NCI-H2029 treated with DMSO at 0.1 percent for 48 hours (cell line): ENCODE measurements at places on chromosomes 6 and 20.

GRCh38 chr6:132764370-132764769 lies 6.7 kb upstream of the VNN2 start:
- DNase-seq = no peak

DNA sequence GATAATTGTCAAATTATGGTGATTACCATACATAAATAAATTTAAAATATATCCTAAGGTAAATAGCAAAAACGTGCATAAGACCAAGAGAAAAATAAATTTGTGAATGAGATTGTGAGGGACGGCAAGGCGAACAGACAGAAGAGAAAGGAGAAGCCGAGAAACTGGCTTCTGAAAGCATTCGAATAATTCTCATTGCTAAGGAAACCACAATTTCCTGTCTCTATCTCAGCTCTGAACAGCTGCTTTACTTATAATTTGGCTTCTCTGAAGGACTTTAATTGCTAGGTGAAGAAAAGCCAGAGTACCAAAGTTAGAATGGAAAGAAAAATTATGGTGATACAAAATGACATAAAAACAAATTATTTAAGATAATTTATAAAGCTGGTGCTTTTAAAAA lies 79.0 kb upstream of the RGS17 start:
- no peak for DNase-seq

DNA sequence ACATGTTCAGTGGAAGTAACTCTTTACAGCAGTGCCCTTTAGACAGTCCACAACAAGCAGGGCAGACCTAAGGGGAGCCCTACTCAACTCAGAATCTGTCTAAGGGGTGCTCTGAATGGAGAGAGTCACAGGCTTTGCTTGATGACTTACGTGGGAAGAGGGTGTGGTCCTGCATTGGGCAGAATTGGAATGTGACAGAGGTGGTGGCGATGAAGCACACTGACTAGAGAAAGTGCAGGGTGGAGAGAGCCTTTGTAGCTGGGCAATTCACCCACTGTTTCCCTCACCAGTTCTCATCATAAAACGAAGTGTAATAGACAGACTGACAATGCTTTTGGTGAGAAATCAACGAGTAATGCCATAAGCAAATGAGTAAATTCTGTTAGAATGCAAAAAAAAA lies 11.2 kb downstream of the TP53INP2 start:
- no peak for DNase-seq

GRCh38 chr20:37325206-37325605 lies 20.7 kb upstream of the SRC start:
- no peak for DNase-seq

DNA sequence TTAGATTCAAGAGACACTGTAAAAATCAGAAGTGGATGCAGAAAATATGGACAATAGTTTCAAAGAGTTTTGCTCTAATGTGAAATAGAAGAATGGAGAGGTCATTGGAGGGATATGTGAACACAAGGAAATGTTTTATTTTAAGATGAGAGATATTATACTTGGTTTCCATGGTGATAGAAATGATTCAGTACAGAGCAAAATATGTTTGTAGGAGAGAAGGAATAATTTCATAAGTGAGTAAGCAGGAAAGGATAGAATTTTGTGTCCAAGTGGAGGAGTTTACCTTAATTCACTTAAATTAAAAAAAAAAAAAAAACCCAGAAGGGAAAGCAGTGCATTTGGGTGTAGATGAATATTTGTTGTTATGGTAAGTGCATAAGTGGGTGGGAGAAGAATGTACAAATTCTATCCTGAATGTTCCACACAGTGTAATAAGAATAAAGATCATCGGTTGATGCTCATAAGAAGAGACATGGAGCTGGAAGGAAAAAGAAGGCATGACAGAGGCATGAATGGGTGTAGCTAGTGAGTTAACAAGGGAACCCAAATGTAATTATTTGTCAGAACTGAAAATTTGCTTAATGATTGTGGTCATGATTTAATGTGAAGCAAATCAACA lies 688.9 kb upstream of the GJE1 start:
- no peak for DNase-seq

DNA sequence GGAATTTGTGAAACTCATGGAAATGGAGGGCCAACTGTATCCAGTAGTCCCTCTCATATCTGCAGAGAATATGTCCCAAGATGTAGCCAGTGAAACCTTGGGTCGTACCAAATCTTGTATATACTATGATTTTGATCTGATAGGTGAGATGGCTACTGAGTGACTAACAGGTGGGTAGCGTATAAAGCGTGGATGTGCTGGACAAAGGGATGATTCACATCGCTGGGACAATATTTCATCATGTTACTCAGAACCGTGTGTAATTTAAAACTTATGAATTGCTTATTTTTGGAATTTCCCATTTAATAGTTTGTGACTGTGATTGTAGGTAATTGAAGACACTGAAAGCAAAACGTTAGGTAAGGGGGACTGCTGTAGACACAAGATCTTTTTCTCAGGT lies 144.1 kb downstream of the SMAP1 start:
- DNase-seq = no peak
